Central memory CD8-positive, alpha-beta T cell (primary cell): ENCODE measurements at places on chromosomes 13 and 19.

GRCh38 chr13:106593132-106593531 lies 25.2 kb upstream of the ARGLU1 start:
- H3K27me3 ChIP-seq = peaks cover 73% of the 10 kb centered on the region
- H3K36me3 ChIP-seq = peaks cover 2% of the 10 kb centered on the region
- H3K4me3 ChIP-seq = no peak overlapping the region
- no peak for DNase-seq

GRCh38 chr19:54420383-54421168 lies 5.3 kb downstream of the TTYH1 start:
- H3K4me3 ChIP-seq = no peak overlapping the region
- H3K27ac ChIP-seq = no peak overlapping the region
- H3K27me3 ChIP-seq = peaks cover 53% of the 10 kb centered on the region
- peaks cover 1% of the 10 kb centered on the region for H3K36me3 ChIP-seq
- H3K4me1 ChIP-seq = peaks cover 15% of the 10 kb centered on the region

DNA sequence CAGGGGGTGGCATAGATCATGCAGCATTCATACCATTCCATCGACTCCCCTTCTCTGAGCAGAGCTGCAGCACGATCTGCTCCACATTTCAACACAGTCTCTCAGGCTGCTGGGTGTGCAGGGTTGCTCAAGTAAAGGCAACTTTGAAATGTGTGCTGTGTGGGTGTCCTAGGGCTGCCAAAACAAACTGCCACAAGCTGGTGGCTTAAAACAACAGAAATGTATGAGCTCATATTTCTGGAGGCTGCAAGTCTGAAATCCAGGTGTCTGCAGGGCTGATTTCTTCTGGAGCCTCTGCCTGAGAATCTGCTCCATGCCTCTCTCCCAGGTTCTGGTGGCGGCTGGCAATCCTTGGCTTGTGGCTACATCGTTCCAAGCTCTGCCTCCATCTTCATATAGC lies 63.7 kb upstream of the WDFY2 start:
- no peaks in the 10 kb centered on the region for H3K27me3 ChIP-seq
- peaks cover 17% of the 10 kb centered on the region for H3K4me1 ChIP-seq
- H3K27ac ChIP-seq = no peak overlapping the region
- no peak overlapping the region for H3K4me3 ChIP-seq

DNA sequence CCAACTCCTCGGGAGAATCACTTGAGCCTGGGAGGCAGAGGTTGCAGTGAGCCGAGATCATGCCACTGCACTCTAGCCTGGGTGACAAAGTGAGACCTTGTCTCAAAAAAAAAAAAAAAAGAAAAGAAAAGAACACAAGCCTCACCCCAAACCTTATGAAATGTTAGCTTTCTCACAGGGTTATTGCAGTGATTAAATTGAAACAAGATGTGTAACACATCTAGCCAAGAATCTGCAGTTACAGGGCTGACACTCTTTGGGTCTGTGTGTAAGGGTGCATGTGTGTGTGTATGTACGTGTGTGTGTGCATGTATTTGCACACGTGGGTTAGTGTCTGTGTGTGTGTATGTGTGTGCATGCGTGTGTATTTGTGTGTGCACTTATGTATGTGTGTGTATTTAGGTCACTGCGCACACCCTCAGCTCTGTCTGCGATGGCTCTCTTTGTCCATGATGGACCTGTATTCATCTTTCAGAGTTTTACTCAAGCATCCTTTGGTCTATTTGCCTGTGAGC lies 336.3 kb downstream of the UQCRFS1 start:
- H3K27me3 ChIP-seq = peaks cover 29% of the 10 kb centered on the region
- no peaks in the 10 kb centered on the region for H3K36me3 ChIP-seq
- no peak overlapping the region for H3K27ac ChIP-seq
- DNase-seq = no peak
- H3K4me3 ChIP-seq = no peak overlapping the region

DNA sequence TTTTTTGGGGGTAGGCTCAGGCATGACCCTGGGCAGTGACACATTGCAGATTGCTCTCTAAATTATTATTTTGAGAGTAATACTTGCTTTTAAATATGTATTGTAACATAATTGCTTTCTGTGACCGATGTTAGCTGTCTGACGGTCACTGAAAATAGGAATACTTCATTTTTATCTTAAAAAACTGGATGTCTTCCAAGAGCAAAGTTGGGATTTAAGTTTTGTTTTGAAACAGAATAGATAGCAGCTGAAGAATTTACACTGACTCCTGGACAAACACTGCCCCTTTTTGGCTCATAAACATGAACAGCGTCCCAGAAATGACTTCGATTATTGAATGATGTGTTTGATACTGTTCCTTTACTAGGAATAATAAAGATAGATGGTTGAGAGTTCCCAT lies 535.9 kb downstream of the GPC5 start:
- no peaks in the 10 kb centered on the region for H3K4me1 ChIP-seq
- no peaks in the 10 kb centered on the region for H3K36me3 ChIP-seq
- H3K4me3 ChIP-seq = no peak overlapping the region
- no peak for DNase-seq
- no peak overlapping the region for H3K27ac ChIP-seq
- no peaks in the 10 kb centered on the region for H3K27me3 ChIP-seq
